ENCODE measurements at places on chromosomes 3 and 15.
A peak's percentile ranks its signal among the peaks of the same experiment; 100 is the strongest.

- no peak for DNase-seq
Observed at GRCh38 chr3:67661089-67661488, 6.7 kb upstream of the SUCLG2 start.

- DNase-seq, result no peak
Observed at GRCh38 chr15:62745621-62746225, 296.8 kb upstream of the TPM1 start.

DNA sequence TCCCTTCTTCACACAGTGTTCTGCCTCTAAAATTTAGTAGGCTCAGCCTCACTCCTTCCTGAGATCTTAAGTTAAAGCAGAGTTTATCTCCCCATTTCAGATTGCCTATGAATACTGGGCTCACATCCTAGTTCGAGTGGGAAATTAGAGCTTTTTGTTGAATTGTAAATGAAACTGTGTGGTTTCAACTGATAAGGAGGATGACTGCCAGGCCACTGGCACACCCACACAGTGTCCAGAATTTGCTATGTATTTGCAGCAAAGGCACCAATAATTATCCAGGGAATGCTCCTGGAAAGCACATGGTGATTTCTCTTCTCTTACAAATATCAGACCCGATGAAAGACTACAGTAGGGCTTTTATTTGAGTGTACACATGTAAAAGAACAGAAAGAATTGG, 308.1 kb upstream of the COL8A1 start:
- no peak for DNase-seq

DNA sequence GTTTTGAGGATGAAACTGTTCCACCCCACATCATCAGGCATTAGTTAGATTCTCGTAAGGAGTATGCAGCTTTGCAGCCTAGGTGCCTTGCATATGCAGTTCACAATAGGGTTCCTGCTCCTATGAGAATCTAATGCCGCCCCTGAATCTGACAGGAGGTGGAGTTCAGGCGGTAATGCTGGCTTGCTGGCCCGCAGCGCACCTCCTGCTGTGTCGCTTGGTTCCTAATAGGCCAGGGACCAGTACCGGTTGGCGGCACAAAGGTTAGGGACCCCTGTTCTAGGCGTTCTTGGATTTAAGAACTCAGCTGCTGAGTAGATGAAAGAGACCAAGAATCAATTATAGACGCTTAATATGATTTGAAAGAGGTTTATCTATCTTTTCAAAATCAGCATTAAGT, 595.4 kb downstream of the CADM2 start:
- DNase-seq, result no peak

- no peak for DNase-seq
Observed at GRCh38 chr3:169362868-169363267, 300.6 kb downstream of the MECOM start.

DNA sequence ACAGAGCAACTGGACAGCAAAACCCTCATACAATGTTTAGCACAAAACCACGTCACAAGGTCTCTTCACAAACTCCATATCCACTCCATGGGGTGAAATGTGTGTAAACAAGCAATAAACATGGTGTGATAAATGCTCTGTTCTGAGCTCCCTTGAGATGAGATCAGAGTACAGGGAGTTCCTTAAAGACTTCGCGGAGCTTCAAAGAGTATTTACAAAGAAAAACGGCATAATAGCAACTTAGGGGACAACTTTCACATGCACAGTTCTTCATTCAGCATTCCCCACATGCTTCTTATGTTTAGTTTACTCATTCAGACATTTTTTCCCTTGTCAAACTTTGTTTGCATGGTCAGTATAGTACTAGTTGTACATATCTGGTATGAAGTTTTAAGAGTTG, 52.5 kb upstream of the SUCLG2 start:
- no peak for DNase-seq

DNA sequence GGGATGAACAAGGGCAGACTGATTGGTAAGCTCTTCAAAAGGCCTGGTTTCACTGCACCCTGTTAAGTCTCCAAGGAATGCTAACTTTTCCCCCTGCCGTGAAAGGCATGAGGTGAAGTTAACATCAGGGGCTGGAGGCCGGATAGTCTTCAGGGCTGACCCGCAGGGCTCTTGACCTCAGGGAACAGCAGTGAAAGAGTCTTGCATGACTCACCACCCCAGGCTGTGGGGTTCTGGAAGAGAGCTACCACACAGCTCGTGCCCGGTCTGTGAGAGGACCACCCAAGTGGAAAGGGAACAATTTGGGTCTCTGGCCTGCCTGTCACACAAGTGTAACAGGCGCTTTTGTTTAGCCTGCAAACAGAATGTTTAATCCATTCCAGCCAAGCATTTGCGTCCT, 504.9 kb downstream of the EDEM1 start:
- no peak for DNase-seq

- peak; percentile 76 for DNase-seq
Observed at GRCh38 chr3:40584625-40585189, 59.9 kb downstream of the ZNF621 start.

GRCh38 chr15:40274350-40275274, 8.3 kb downstream of the ANKRD63 start:
- DNase-seq, result peak; percentile 90

DNA sequence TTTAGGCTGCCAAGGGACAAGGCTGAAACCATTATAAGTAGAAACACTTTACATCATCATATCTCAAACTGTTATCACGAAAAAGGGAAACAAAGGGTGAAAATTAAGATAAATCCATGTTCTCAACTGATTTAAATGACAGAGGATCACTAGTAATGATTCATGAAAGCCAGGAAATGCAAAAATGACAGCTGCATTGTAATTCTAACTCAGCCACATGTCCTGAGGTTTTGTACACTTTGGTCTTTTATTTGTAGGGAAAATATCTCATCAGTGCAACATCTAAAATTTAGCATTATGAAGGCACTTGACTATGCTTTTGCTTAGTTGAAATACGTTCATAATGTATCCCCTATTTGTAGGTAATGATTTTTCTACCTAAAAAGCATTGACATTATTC, 379.7 kb downstream of the TIGIT start:
- DNase-seq, result no peak

DNA sequence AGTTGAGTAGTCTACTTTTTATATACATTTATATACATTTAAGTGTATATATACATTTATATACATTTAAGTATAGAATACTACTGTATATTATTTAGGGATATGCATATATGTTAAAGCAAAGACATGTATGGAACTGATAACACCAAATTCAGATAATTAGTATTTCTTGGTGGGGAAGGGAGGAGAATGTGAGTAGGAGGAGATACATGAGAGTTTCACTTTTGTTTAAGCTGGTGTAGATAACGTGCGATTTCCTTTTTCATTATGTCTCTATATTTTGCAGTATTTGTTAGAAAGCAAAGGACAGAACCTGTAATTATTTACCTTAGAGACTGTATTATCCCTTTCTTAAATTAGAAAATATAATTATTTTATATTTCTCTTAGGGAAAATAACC, 16.6 kb upstream of the NIT2 start:
- no peak for DNase-seq

DNA sequence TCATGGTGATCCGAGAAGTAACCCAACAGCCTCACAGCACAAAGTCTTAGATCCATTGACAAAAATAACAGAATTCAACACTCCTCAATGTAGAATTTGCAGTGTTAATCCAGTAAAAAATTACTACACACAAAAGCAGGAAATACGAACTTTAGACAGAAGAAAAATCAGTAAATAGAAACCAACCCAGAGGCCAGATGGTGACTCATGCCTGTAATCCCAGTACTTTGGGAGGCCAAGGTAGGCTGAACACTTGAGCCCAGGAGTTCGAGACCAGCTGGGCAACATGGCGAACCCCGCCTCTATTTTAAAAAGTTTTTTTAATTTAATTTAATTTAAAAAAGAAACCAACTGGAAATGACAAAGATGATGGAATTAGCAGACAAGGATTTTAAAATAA, 36.1 kb downstream of the SELENOT start:
- DNase-seq, result no peak

- DNase-seq, result no peak
Observed at GRCh38 chr3:128439226-128439625, 27.5 kb downstream of the DNAJB8 start.

- no peak for DNase-seq
Observed at GRCh38 chr3:158160958-158161357, 51.1 kb downstream of the RSRC1 start.

GRCh38 chr3:192917404-192918274, at the start of gene MB21D2:
MB21D2 (minus strand) TSS chr3:192917856; CDS start chr3:192917840, 16 bp downstream.
- DNase-seq, result peak; percentile 59

- no peak for DNase-seq
Observed at GRCh38 chr3:34323517-34323916, 525.1 kb downstream of the PDCD6IP start.

GRCh38 chr15:50798684-50799083, 33.2 kb upstream of the SPPL2A start:
- DNase-seq, result no peak

GRCh38 chr15:90042356-90042755, 41.2 kb downstream of the ZNF710 start:
- DNase-seq, result no peak

DNA sequence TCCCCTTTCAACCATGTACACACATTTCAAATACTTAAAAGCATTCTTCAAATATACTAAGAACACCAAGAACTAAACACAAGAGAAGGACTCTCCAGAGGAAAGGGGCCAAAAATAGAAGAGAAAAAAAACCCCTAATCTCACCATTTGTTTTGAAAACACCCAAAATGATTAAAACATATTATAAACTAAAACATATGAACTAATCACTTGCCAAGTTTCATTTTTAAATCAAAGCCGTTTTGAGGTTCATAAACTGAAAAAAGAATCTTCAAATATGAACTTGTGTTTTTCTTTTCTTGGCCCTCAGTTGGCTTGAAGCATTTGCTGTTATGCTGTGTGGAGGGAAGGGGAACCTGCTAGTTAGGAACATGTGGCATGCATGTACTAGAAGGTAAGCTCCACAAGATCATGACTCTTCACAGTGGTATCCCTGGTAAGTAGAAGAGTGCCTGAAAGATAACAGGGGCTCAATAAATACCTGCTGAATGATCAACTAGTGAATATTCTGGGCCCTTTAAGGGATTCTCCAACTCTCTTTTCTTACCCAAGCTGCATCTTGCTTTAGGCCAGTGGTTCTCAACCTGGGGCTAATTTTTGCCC, 224.5 kb downstream of the TIGIT start:
- no peak for DNase-seq

DNA sequence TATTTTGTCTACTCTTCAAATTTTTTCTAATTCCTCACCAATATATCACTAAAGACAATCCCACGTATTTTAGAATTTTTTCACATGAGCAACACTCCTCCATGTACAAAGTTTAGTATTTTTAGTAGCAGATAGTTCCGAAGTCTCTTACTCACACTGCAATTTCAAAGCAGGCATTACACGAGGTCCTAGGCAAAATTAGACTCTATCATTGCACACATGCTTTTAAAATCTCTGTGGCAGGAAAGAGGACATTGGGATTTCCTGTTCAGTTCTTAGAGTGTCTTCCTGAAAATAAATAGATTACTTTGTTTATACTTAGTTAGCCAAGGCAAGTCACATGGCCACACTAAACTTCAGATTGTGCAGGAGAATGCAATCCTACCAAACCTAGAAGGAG, 847.7 kb downstream of the ROBO2 start:
- no peak for DNase-seq

DNA sequence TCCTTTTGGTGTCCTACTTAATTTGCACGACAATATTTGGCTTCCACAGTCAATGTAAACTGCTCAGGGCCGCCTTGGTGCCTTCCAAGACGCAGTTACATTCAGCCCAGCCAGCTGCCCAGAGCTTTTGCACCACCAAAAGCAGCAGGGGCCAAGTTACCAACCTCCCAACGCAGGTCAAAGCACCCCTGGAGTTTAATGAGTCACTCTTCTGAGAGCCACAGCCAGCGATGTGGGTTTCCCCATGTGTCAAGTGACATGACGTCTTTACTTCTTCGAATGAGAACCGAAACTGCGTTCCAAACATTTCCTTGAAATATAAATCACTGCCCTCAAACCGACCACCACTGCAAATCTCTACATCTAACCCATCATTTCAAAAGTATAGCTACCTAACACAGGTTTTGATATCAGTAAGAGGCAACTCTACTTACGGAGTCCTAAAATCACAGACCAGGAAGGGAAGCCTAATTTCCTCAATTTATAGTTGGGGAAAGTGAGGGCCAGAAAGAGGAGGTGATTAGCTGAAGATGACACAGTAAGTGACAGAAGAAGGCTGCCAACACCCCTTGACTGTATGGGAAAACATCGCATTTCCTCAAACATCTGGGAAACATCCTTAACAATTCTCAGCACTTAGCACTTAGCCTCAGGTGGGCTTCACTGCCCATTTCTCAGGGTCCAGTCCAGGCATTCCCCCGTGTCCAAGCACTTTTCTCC, 24.5 kb downstream of the MB21D2 start:
- DNase-seq, result peak; percentile 71

- no peak for DNase-seq
Observed at GRCh38 chr15:25802285-25802830, 60.8 kb downstream of the ATP10A start.

GRCh38 chr3:47261301-47261700, 21.3 kb downstream of the KIF9 start:
- no peak for DNase-seq

GRCh38 chr15:52437646-52438045, 91.0 kb downstream of the MYO5A start:
- DNase-seq, result no peak

DNA sequence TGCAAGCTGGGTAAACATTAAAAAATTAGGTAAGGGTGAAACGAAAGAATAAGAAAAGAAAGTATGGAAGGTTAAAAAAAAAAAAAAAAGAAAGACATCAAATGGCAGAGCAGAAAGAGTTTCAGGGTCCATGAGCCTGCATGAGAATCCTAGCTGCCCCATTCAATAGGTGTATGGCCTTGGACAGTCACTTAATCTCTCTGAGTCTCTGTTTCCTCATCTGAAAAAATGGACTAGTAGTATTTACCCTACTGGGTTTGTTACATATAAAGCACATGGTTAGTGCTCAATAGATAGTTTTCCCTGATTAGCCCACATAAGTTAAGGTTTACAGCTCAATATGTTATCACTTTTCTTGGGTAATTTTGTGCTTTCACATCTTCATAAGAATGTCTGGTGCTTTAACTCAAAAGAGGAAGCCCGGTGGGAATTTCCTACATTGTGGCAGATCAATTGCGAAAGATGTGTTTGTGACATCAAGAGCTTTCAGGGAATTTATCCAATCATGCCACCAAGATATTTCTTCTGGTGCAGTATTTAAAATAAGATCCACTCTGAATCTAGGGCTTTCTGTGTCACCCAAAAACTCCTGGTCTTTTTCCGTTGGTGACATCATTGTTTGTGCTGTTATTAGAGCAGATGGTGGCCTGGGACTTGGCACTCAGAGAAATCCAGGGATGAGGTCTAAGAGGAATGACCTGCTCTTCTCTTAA, 57.2 kb upstream of the UBE2E1 start:
- DNase-seq, result no peak

DNA sequence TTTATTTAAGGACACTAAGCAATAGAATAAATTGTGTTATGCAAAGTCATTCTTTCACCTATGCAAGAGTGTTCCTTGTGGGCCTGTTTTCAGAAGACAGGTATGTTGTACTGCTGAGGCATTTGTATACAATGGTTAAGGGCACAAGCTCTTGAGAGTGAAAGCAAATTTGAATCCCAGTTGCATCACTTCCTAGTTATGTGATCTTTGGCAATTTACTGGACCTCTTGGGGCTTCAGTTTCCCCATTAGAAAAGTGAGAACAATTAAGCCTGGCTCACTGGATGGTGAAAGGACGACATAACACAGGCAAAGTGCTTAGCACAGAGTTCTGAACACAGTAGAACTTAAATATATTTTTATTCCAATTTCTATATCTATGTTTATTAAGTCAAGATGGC, 117.4 kb downstream of the EFHB start:
- no peak for DNase-seq
